ENCODE measurements at places on chromosomes 1 and 21.

GRCh38 chr1:153946622-153947241 lies at the start of gene DENND4B:
Gene DENND4B (minus strand): TSS chr1:153946718. CDS start chr1:153944374, 2,344 bp downstream.
- DNase-seq, result peak; percentile 75

DNA sequence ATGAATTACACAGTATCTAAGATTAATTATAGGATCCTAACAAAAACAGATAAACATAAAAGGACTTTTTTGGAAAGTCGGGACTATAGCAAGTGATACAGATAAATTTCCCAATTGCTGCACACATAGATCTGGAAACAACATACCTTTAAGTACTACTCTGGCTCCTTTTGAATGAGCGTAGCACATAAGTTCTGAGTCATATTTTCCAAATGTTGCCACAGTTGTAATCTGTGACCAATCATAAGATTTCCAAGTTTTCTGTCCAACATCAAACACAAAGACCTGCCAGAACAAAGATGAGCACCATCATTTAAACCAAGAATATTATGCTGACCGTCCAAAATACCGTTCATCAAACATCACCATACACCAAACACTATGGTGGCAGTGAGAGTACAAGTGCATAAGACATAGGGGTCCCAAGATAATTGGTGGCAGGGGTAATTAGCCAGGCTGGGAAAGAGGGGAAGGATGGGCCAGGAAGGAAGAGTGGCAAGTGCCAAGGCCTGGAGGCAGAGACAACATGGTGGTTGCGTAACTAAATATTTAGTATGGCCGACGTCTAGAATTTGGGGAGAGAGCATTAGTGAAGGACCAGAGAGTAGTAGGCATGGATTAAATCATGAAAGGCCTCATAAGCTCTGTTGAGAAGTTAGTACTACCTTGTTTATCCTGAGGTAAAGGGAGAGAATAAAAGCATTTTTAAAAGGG lies 3.6 kb downstream of the CTBS start:
- DNase-seq, result no peak

DNA sequence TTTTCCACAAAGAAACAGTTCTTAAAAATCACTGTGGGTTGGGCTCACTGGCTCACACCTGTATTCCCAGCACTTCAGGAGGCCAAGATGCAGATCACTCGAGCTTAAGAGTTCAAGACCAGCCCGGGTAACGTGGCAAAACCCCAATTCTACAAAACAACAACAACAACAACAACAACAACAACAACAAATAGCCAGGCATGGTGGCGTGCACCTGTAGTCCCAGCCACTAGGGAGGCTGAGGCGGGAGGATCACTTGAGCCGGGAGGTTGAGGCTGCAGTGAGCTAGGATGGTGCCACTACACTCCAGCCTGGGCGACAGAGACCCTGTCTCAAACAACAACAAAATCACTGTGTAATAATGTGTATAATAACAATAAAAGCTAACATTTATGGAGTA lies 40.8 kb downstream of the CDCP2 start:
- DNase-seq, result no peak

GRCh38 chr1:22174446-22175220 lies 31.7 kb upstream of the WNT4 start:
- no peak for DNase-seq

- peak; percentile 56 for DNase-seq
Measured at GRCh38 chr1:153509729-153510354, 25.9 kb downstream of the S100A6 start.

DNA sequence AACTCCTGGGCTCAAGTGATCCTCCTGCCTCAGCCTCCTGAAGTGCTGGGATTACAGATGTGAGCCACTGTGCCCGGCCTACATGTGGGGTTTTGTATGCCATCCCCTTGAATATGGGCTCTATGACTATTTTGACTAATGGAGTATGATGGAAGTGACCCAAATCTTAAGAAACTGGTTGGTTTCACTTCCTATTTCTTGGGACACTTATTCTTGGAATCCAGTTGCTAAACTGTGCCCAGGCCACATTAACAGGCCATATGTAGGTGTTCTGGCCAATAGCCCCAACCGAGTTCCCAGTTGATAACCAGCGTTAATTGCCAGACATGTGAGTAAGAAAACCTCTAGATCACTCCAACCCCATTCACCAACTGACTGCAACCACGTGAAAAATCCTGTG lies 36.3 kb upstream of the CLIC4 start:
- DNase-seq, result no peak

DNA sequence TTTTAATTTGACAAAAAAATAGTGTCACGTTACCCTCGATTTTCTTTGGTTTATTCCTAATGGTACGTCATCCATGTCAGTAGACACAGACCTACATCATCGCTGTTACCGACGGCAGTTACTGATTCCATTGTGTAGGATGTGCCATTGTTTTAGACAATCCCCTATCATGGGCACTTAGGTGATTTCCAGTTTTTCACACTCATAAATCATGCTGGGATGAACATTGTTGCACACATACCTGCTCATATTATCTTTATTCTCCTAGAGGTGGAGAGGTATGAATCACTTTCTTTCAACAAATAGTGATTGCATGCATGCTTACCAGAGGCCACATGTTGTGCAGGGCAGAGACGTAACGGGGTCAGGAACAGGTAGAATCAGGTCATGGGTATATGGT lies 79.7 kb upstream of the EFHD2 start:
- no peak for DNase-seq

DNA sequence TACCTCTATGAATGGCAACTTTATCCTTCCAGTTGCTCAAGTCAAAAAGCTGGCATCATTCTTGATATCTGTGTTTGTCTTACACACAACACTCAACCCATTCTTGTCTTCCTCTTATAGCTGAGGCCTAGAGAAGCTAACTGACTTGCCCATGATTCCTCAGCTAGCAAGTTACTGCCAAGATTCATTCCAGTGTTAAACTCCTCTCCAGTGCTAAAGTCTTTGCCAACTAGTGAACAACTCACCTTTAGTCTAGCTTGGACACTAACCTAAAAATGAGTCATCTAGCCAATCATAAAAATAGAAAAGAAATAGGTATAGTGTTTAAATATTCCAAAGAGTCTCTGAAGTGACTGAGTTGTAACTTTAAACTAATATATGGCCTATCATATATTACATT lies 45.6 kb upstream of the RGS2 start:
- DNase-seq, result no peak

DNA sequence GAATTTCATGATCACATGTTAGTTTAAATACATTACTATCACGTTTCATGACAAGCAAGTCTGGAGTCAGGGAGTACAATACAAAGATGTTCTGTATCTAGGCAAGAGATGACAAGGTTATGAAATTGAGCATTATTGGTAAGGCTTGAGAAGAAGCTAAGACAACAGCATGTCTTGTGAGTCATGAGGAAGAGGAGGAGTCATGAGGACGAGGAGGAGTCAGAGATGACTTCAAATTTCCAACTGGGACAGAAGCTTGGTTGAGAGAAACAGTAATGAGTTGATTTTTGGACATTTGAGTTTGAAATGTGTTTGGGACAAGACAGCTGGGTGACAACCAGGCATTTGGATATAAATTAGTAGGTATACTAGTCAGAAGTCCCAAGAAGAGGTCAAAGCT lies 4.3 kb upstream of the UBE2U start:
- DNase-seq, result no peak

DNA sequence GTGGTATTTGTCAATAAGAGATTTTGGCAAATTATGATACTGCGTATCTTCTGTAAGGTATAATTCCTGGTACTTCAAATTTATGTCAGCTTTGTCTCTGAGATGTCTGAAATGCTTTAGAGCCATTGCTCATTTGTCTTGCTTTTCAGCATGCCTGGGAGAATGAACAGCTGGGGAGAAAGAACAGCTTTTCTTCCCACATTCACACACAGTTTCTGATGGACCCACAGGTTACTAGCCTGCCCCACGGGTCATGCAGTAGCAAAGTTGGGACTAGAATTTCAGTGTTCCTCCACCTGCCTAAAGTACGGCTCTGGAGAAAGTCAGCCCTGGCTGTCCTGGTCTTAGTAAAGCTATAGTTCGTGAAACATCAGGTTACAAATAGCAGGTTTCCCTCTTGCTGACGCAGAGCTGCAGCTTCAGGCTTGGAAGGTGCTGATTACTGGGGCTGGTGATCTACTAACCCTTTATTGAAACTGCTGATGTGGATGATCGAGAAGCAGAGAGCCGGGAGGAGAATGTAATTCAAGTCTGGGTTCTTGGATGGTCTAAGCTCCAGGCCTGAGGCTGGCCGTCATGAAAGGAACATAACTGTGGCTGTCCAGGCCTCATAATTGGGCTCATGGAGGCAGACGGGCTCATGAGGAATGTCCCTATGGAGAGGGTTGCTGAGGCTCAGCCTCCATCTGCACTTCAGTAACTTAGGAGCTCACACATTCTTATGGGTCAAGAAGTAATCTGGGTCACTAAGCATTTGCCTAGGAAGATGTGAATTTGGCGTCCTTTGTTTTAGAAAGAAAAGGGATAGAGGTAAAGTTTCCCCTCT lies 12.4 kb downstream of the GALNT2 start:
- no peak for DNase-seq

DNA sequence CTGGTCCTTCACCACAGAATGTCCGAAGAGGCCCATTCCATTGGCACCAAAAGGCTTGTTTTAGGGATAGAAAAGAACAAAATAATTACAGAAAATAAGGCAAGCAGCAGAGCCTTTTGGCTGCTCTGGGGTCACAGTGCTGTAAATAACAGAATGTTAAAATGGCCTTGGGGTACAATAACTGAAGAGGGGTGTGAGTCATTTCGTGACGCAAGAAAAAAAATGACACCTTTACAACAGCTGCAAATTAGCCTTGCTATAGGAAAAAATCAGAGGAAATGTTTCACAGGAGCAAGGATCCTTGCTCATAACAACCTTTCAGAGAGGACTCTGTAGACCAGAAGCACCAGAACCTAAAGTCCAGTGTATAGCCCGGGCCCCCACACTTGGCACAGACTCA lies 483.4 kb downstream of the OMA1 start:
- DNase-seq, result no peak

- DNase-seq, result no peak
Measured at GRCh38 chr1:5120559-5120958, 466.1 kb downstream of the AJAP1 start.

- DNase-seq, result no peak
Measured at GRCh38 chr1:79376106-79376505, 369.6 kb upstream of the ADGRL4 start.

- no peak for DNase-seq
Measured at GRCh38 chr21:18384771-18385170, 18.8 kb downstream of the TMPRSS15 start.

GRCh38 chr1:22349362-22350043 lies 102.1 kb upstream of the ZBTB40 start:
- no peak for DNase-seq

All from stimulated activated CD4-positive, alpha-beta T cell treated with anti-CD3 and anti-CD28 coated beads, Interleukin-4, amount 100 ng/mL, for 4 hours (primary cell).